ENCODE measurements at places on chromosomes 1 and 21.
A peak's percentile ranks its signal among the peaks of the same experiment; 100 is the strongest.

- no peak for DNase-seq
Observed at GRCh38 chr1:244047621-244048255, 3.3 kb upstream of the ZBTB18 start.

DNA sequence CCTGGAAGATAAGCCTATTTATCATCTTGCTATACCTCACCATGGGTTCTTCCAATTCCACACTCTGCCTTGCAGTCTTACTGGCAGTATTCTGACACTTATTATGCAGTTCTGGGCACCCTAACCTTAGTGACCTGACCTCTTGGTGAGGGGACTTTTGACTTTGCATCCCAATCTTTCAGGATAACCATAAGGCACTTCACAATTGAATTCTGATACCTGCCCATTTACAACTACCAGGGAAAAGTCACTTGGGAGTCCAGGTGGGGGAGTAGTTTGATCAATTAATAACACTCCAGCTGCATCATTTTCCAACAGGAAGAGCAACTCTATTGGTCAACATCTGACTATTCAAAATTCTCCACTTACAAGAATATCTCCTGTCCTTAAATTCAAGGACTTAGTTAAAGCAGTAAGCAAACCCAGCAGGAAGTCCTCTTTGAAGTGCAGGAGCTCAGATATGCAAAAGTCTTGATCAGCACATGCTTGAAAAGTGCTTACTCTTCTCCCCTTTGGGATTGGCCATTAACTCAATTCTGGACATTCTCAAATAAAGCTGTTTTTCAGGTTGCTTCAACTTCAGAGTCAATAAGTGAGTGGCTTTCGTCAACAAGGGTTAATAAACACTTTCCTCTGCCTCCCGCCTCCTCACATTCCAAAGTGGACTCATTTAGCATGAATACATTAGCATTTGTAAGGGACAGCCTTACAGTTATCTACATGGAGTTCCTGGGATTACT lies 177.4 kb upstream of the NRIP1 start:
- DNase-seq: no peak

- DNase-seq: no peak
Observed at GRCh38 chr1:7639435-7640131, 131.5 kb upstream of the VAMP3 start.

DNA sequence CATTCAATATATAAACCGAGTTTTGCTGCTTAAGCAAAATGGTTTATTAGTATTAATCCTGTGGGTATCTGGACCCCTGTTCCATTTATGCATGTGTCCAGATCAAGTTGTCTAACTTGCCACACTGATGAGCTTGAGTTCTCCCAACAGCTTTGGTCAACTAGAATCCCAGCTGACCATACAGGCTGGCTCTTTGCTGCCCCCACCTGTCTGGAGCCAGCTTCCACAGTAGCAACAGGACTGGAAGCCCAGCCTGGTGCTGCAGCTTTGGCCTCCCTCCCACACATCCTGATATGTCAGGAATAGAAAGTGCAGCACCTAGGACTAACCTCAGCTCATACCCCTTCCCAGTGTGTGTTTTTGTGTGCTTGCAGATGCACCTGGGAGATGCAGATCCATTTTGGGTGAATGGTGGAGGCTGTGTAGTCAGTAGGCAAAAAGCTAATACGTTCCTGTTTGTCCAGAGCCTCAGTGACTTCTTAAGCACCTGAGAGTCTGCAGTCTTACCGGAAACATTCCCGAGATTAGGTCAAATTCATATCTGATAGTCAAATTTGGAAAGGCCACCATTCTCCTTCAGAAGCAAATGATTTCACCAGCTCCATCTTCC lies 40.9 kb upstream of the BEND5 start:
- peak; percentile 63 for DNase-seq

DNA sequence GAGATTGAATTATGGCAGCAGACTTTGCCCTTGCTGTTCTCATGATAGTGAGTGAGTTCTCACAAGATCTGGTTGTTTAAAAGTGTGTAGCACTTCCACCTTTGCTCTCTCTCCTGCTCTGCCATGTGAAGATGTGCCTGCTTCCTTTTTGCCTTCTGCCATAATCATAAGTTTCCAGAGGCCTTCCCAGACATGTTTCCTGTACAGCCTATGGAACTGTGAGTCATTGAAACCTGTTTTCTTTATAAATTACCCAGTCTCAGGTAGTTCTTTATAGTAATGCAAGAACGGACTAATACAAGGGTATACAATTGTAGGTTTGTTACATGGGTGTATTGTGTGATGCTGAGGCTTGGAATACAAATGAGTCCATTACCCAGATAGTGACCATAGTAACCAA lies 4.2 kb downstream of the SPRR1B start:
- no peak for DNase-seq

DNA sequence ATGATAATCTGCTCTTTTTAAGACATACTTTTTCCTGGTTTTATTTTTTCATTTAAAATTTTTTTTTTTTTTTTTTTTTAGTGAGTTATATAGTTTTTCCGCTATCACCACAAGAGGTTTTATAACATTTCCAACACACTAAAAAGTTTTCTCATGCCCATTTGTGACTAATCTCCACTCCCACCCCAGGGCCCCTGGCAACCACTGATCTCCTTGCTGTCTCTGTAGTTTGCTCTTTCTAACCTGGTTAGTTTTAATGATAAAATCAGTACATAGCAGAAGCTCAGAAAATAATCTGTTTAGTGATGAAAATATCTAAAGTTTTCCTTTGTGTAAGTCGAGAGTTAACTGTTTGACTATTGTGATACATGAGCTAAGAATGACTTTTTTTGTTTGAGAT lies 41.8 kb downstream of the IARS2 start:
- DNase-seq: no peak

DNA sequence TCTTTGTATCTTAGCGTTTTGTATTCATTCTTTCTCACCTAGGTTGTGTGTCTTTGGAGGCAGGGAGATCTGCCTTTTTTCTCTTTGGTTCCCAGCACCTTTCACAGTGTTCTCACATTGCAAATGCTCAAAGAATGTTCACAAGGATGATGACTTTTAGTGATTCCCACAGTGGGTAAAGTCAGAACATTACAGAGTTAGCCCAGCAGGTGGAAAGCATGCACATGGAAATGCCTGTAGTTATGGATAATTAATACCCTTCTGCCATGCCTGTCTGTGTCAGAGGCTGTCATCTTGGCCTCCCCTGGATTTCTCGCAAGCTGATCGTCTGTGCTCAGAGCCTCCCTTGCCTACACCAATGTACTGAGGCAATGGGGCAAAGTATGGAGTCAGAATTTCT lies 458.9 kb downstream of the LMO4 start:
- DNase-seq: peak; percentile 38

DNA sequence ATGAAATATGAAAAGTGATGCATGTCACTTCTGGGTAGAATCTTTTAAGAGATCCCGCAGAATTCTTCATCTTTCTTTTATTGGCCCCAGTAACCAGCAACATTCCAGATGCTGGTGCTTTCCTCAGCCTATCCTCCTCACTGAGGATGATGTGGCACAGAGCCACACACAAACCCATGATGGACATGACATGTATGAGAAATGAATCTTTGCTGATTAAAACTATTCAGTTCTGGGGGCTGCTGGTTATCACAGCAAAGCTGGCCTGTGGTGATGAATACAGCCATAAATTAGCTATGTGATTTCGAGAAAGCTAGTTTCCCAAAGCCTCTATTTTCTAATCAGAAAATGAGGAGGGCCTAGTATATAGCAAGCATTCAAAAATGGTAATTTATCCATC lies 8.3 kb upstream of the ERICH3 start:
- DNase-seq: no peak

DNA sequence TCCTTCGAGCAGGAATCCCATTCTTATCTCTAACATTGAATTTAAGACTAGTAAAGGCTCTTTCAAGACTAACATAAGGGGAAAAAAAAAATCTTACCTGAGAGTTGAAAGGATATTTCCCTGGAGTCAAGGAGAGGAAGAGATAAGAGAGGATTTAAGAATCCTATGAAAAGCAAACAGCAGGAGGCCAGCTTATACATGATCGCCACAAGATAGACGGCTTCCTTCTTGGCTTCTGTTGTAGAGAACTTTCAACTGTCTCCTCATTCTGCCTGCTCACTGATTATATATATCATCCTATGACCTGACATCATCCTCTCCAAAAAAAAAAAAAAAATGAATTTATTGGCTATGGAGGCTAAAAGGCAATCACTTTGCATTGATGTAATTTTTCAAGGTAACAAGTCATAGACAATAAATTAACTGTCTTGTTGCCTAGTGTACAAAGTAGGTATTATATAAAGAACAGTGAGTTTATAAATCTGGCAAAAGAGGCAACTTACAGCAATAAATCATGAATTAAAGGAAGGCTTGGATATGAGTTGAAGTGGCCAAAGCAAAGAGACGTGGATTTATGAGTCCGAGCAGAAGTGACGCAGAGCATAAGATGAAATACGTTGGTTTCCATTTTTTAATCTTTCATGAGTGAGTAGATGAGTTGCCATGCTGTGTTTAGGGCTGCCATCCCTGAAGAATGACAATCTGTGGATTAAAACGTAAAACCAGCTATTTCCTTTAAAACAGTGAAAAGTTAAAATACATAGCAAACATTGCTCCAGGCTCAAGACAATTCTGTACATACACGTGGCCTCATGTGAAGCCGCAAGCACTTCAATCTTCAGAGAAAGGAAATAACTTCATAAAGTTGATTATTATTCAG lies at the start of gene UTS2:
Gene UTS2, minus strand, starts transcription at position 262 of the 880 bp plus-strand sequence. Its CDS starts 62 bp downstream, at position 200.
- no peak for DNase-seq
